ENCODE measurements at places on chromosomes 1 and 21.
A peak's percentile ranks its signal among the peaks of the same experiment; 100 is the strongest.

- no peak for DNase-seq
These were observed 56.0 kb downstream of the RUNX3 start for GRCh38 chr1:24874056-24874455.

DNA sequence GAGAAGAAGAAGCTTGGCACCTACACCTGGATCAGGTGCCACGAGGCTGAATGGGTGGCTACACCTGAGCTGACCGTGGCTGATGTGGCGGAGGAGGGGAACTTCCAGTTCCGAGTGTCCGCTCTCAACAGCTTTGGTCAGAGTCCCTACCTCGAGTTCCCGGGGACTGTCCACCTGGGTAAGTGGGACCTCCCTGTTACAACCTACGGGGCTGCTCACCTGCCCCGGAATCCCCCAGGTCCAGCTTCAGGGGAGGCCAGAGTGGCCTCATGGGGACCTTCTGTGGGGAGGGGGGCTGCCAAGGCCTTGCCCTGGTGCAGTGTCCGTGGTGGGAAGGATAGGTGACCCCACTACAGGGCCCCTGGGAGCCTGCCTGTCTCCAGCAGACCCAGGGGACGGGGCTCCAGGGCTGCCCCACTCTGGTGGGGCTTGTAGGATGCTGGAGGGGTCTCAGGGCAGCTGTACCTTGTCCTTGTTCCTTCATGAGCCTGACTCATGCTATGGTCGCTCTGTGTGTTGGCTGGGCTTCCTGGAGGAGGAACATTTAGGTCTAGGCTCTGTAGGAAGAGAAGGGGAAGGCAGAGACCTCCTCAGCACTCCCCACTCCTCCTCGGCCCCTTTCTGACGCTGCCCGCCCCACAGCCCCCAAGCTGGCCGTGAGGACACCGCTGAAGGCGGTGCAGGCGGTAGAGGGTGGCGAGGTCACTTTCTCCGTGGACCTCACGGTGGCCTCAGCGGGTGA, 7.2 kb downstream of the OBSCN start:
- DNase-seq, result no peak

DNA sequence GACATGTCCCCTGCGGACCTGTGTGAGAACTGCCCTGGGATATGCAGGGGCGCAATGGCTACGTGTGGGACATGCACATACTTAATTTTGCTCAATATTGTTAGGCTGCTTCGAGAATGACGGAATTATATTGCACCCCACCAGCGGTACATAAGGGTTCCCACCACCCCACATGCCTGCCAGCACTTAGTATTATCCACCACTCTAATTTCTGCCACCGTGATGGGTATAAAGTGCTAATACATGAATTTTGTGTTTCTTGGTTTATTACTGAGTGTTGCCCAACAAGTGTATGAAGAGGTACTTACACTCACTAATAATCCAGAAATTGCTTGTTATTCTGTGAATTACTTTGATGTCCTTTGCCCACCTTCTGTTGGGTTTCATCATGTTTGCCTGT, 52.1 kb upstream of the ACOT11 start:
- DNase-seq, result no peak

DNA sequence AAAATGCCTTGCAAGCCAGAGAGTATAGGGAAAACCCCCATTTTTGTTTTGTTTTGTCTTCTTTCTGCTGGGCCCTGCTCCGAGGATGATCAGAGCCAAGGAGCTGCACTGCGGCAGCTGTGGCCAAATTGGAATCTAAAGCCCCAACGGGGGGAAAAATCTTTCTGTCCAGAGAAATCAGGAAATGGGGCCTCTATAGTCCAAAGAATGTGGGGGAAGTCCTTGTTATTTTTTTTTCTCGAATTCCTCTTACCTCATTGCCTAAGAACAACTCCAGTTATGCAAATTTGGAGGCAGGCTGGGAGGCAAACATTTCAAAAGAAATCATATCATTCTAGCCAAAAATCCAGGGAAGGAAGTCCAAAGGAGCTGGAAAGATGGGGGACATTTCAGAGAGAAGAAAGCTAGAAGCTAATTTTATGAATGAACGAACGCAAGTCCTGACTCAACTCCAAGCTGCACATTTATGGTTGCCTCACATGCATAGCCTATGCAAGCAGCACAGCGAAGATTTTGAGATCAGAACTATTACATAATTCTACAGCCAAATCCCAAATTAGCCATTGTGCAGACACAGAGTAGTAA, 263.2 kb downstream of the KCTD3 start:
- DNase-seq, result no peak

- DNase-seq, result no peak
These were observed 2.7 kb upstream of the ZBTB21 start for GRCh38 chr21:42012763-42013329.

DNA sequence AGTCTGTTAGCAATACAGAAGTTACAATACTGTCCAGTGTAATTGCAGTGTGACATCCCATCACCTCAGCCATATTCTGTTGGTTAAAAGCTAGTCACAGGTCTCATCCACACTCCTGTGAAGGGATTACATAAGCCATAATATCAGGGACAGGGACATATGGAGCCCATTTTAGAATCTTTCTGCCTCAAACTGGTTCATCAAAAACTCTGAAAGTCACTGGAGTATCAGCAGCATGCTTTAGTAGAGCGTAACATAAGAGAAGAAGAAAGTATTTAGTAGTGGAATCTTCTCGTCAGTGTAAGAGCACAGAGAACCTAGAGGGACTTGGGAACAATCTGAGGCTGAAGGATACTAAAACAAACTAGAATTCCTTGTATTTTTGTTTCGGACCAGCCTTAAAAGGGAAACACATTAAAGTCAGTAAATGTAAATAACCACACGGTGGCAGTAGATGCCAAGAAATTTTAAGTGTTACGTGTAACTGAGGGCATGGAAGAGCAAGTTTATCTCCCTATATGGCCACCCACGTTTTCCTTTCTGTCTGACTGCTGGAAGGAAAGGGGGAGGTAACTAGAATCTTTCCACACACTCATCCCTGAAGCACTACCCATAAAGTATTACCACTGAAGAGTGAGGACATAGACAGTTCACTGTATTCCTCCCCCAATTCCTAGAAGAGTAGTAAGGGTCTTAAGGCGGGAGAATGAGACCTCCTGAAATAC, 41.6 kb upstream of the AGL start:
- DNase-seq, result peak; percentile 86

GRCh38 chr1:221149111-221149510, 269.9 kb downstream of the HLX start:
- DNase-seq, result no peak

DNA sequence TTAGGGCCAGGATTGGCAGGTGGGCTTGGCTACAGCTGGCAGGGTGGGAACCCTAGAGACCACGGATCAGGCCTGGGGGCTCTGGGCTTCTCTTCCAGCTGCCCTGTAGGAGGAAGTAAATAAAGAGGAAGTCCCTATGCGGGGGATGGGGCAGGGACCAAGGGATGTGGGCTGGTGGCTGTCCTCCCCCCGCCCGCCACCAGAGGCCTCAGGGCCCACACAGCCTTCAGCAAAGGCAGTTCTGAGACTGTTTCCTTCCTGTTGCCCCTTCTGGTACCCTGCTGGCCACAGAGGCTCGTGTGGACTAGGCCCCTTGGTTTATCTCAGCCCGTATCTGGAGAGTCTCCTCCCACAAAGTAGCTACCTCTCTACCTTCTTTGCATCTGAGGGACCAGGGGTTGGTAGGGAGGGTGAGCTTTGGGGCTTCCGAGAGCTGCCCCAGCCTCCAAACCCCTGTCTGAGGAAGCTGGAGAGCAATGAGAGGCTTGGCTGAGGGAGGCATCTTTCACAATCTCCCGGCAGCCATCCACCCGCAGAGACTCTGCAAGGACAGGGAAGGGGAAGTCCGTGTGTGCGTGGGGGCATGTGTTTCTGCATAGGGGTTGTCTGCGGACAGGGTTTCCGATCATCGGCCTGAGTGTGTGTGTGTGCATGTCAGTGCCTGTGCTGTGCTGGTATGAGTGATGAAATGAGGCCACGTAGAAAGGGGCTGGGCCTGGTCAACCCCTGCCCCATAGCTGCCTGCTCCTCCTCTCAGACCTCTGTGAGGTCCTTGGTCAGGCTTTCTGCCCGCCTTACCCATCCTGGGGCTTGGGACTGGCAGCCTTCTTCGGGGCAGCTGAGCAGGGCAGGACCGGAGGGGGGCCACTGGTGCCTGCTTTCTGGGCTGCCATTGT, 12.5 kb downstream of the RPS6KA1 start:
- DNase-seq, result no peak

- DNase-seq, result no peak
These were observed 119.1 kb upstream of the GRIK3 start for GRCh38 chr1:37153116-37154100.

DNA sequence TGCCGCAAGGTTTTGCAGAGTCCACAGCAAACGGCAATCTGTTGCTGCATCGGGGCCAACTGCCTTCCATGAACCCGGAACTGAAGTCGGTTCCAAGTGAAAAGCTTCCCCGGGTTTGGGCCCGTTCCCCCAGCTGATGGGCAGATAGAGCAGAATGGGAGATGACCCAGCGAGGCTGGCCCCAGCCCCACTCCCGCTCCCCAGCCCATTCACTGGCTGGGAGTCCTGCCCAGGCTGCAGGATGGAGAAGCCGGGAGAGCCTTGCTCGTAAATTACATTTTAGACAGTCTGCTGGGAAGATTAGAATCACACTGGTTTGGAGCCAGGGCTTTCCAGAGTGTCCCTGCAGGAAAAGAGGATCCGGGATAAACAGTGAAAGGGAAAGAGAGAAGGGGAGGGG, 31.6 kb upstream of the PAX7 start:
- DNase-seq, result no peak

- DNase-seq, result no peak
These were observed 35.2 kb downstream of the SPEN start for GRCh38 chr1:15882665-15883064.

GRCh38 chr1:60679524-60680375, 402.6 kb upstream of the NFIA start:
- no peak for DNase-seq

- DNase-seq, result no peak
These were observed 62.5 kb downstream of the MORN1 start for GRCh38 chr1:2328676-2329455.

DNA sequence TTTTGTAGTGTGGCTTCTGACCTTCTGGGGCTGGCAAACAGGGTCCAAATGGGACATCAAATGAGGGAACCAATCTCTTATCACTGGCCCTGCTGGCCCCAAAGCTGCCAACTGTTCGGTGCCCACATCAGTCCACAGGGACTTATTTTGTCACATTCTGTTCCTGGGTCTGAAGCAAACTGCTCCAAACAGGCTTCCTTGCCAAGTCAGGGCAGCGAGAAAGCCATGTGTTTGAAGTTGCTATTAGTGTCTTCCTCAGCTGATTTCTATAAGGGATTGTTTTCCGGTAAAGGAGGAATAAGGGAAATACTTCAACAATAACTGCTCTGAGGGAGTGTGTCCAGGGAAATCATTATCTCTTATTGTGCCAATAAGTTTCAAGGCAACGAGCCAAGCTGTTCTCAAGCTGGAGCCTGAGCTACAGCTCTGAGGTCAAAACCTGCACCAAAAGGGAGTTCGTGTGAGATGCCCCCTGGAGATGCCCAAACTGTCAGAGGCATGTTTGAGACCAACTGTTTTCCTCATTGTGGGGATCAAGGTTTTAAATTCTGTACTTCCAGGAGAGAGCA, 381.4 kb upstream of the PROX1 start:
- no peak for DNase-seq

- DNase-seq, result no peak
These were observed 23.6 kb downstream of the GADD45A start for GRCh38 chr1:67708606-67709005.

GRCh38 chr21:41112740-41113692, 54.9 kb upstream of the BACE2 start:
- DNase-seq, result peak; percentile 92

- no peak for DNase-seq
These were observed 75.5 kb downstream of the KIRREL1 start for GRCh38 chr1:158068918-158069317.

DNA sequence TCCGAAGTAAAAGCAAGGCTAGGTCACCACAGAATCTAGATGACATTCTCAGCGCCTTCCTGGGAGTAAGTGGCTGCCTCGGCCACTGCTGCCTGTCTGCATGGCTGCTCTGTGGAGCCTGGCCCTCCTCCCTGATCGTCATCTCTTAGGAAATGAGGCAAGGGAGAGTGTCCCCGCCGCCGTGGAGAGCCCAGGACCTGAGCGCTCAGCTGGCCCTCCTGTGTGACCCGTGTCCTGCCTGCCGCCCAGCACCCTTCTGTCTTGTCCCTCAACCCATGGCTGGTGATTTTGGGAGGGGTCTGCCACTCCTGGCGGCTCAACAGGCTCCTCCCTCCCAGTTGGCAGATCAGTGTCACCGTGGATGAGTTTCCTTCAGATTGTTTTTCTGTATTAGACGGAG, 156.4 kb upstream of the COL6A1 start:
- DNase-seq, result no peak

DNA sequence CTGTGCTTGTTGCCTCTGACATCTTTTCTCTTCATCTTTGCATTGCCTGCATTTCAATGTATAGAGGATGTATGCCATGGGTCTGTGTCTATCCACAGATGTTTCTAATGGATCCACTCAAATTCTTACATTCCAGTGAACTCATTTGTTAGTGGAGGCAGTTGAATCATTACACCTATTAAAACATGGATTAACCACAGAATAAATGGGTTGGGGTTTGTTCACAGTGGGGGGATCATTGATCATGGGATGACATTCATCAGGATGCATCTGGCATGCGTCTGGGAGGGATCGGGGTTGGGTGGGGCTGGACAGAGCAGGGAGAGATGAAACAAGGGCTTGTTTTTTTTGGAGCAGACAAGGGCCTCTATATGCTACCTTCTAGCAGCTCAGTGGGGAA, 182.5 kb downstream of the RHOU start:
- no peak for DNase-seq

GRCh38 chr1:212794561-212795014, 2.9 kb downstream of the TATDN3 start:
- no peak for DNase-seq

DNA sequence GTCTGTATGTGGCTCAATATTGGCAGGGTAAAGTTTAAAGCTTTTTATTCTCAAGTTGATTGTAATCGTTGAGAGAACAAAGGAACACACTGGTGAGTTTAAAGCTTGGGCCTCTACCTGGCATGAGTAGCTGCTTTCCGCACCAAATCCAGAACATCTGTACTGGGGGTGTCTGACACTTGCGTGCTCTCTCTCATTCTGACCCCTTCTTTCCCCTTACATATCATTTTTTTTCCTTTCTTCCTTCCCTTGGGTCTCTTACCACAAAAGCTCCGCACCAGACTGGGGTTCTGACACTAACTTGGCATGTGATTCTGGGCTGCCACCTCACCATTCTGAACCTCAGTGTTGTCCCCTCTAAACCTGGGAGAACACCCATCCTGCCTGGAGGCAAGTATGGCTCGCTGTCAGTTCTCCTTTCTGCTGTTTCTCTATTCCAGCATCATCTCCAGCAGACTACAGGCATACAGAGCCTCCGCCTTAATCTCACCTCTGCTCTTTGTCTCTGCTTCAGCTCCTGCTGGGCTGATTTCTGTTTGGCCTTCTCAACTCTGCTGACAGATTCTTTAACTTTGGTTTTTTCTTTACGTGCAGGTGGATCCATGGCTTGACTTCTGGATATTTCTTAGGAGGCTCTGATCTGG, 859 bp upstream of the ERMAP start:
- no peak for DNase-seq

DNA sequence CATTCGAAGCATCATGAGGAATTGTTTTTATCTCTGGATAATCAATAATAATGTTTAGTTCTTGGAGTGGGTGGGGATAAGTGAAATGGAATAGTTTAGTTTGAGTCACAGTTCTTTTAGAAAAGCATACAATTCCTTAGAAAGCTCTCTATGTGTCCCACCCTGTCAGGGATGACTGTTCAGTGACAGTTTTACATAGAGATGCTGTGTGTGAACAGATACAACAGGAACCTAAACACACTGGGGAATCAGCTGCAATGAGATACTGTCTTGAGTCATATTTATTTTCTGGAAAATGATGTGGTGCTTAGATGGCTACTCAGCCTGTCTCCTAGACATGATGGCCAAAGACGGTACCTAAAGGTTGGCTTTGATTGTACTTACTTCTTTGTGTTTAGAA, 25.7 kb upstream of the CCDC190 start:
- DNase-seq, result no peak
